AG04450 (cell line): ENCODE measurements at places on chromosomes 2 and 18. TPM values are rescaled to one million over a fixed set of nuclear protein-coding genes. Genes with fewer than 3 reads are reported as not detected.

GRCh38 chr18:48994044-48994651, 43.4 kb upstream of the SMAD7 start:
- no peak for DNase-seq

- no peak for DNase-seq
These were observed 169.8 kb upstream of the PKDCC start for GRCh38 chr2:41878056-41878455.

GRCh38 chr2:132645176-132645575, 24.8 kb downstream of the LYPD1 start:
- DNase-seq: no peak

DNA sequence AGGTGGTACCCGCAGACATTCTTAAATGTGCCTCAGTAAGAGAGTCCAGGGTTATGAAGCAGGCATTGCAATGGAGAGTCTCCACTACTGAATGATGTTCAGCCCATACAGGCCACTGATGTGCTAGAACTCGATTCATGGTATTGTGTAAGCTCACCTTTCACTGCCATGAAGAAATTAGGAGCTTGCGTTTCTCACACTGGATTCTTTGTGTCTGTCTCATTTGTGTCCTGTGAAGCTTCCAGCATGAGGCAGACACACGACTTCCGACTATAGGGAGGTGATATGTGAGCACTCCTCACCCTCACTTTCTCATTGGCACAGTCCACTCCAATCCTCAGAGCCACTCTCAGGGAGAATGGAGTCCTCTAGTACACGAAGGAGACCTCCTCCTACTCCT, 677.4 kb upstream of the RAB6C start:
- no peak for DNase-seq

DNA sequence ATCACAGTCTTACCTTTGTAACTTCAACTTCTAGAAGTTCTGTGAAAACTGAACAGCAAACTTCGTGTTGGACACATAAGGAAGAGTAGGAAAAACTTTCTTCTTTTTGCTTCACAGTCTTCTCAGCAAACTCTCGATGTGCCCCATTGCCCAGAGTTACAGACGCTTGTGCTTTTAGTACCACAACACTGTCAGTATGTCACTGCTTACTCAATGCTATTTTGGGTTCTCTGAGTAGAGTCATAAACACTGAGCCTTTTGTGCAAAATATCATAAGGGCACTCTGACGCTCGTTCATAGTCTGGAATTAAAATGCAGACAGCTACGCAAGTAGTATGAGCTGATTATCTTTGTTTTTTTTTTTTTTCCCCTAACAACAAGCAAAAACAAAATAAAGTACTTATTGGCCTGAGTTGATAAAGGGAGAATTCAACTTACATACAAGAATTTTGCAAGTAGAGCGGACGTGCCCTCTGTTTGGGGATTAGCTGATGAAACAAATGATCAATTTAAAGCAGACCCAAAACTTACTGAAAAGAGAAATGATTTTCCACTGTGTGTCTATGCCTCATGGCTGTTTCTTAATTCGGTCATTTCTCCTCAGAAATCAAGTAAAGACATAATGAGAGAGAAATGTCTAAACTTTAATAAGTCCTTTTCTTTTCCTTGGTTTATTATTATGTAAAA, at the start of gene CDH19:
TSS of gene CDH19 (minus strand) at position 150 of the 687 bp plus-strand sequence. CDS start 31,886 bp downstream, outside the sequence.
- DNase-seq: no peak

GRCh38 chr2:100571668-100572067, 8.9 kb downstream of the PDCL3 start:
- DNase-seq: no peak

Gene REG3G
- polyA plus RNA-seq: not detected in 2 replicates

DNA sequence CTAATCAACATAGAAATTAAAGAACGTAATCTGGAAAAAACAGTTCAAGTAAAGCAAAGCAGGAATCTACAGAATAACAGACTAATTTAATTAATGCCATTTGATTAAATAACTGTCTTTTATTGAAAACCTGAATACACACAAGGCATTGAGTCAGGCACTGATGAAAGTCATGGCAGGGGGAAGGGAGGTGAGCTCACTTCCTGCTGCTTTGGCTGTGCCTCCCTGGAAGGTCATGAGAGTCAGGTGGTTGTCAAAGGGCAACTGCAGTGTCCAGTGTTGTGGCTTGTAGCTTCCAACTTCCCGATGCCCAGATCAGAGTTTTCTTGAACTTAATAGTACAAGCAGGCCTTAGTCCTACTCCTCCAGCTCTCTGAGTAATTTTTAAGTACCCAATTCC, 180.9 kb downstream of the PID1 start:
- no peak for DNase-seq

- DNase-seq: peak; percentile 13
These were observed 56.6 kb downstream of the EPG5 start for GRCh38 chr18:45910405-45911023.

DNA sequence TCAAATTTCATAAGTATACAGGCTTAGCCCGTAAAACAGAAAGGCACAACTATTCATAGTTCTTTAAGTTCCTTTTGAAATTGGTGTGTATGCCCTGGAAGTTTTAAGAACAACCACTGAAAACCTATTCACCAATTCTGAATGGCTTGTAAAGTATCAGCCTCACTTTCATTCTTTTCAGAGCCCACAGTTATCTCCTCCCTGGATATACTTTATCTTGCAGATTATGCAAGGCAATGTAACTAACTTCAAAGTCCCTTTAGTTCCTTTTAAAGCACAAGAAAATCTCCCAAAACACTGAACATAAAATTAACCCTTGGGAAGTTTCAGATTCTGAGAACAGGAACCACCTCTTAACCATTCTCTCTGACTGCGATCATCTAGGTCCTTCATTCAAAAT, 1.1 kb downstream of the STRN start:
- no peak for DNase-seq

GRCh38 chr2:9658972-9659371, 28.2 kb upstream of the YWHAQ start:
- peak; percentile 21 for DNase-seq

DNA sequence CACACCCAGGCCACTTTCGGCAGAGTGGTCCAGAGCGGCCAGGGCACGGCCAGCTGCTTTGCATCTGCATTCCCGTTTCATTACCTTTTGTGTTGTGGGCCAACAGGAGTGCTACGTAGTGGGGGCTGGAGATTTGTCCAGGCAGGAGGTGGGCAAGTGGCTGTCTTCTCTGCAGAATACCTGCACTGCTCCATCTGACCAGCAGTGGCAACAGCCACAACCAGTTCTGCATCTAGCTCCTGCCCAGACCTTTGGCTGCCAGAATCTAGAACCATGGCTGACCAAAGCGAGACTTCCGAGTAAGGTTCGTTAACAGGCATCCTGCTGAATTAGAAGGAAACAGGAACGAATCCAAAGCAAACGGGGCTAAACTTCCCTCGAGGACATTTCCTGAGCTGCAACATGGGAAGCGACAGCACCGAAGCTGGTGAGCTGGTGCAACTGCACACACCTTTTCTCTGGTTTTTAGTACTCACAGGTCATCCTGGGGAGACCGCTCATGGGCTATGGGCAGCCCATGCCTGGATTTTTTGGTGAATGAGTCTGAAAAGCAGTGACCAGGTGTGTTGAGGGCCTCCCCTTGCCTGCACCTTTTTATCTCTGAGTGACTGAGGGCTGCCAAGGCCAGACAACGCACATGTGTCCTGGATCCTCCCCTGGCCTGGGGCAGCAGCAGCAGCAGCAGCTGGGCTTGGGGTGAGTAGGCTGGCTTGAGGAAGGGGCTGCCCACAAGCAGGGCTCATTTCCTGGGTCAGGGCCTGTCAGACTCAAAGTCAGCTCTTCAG, 10.5 kb downstream of the GDF7 start:
- no peak for DNase-seq

DNA sequence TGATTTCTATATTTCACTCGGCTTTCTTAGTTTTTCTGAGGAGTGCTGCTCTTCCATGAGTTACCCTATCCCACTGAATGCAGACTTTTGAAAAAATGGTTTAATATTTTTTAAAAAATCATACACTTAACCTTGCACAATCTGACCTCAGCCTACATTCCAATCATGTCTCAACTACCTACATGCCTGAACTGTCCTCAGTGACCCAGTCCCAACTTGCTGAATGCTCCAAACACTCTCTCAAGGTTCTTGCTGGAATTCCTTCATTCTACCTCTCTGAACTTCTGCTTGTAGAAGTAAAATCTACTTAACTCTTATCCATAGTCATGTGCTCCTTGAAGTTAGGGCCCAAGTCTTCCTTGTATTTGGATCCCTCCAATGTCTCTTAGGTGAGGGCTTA, 181.6 kb downstream of the XIRP2 start:
- no peak for DNase-seq

DNA sequence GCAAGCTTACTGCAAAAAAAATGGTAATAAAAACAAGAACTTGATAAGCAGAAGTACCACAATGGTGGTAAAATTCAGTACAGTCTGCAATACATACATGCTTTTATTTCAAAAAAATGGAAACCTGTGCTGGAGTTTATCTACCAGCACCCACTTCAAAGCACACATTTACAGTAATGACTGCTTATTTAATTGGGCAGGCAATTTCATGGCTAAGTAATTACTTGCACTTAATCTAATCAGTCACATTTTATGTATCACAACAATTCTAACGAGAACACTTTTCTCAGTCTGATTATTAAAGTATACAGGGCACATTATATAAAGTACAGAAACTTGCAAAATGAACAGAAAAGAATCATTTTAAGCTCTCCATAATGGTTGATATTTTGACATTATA, 5.2 kb downstream of the APCDD1 start:
- no peak for DNase-seq

DNA sequence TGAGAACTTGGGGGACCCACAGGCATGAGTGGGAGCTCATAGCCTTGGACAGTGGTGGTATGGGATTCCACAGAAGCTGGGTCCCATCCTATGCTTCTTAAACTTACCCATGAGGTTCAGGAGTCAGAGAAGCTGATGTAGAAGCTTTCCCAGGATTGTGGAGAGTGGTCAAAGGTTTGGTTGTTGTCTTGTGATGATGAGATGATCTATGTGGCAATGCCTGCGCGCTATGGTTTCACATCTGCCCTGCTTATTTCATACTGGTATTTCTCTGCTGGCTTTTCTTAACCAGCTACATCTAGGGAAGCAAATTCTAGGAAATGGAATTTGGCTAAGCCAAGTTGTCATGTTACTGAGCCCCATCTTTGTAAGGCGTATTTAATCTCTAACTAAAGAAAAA, 168.6 kb downstream of the ZNF407 start:
- no peak for DNase-seq

- DNase-seq: no peak
These were observed 13.2 kb downstream of the DYSF start for GRCh38 chr2:71466301-71467179.

DNA sequence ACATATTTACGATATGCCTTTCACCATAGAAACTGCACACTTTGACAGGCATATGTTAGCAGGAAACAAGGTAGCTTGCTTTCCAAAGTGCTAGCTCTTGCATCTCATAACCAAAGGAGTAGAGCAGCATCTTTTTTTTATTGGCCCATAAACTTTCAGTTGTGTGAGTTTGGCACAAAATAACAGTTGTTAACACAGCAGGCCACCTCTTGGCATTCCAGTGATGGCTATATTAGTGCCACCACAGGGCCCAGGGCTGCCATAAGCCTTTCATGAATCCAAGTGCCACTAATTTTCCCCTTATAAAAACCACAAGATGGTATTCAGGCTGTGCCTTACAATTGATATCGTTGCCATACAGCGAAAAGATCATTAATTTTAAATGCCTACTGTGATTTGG, 40.3 kb upstream of the KLF7 start:
- no peak for DNase-seq

GRCh38 chr18:64407606-64408005, 258.7 kb upstream of the LINC00305 start:
- DNase-seq: no peak

- no peak for DNase-seq
These were observed 535.5 kb upstream of the ID2 start for GRCh38 chr2:8146132-8147005.

GRCh38 chr18:11923450-11923849, 15.3 kb upstream of the MPPE1 start:
- no peak for DNase-seq

- no peak for DNase-seq
These were observed 14.6 kb downstream of the SFT2D3 start for GRCh38 chr2:127715778-127716449.
